ENCODE measurements at places on chromosomes 3 and 15.

- no peak for DNase-seq
Measured at GRCh38 chr3:185257334-185257733, 3.5 kb upstream of the EHHADH start.

DNA sequence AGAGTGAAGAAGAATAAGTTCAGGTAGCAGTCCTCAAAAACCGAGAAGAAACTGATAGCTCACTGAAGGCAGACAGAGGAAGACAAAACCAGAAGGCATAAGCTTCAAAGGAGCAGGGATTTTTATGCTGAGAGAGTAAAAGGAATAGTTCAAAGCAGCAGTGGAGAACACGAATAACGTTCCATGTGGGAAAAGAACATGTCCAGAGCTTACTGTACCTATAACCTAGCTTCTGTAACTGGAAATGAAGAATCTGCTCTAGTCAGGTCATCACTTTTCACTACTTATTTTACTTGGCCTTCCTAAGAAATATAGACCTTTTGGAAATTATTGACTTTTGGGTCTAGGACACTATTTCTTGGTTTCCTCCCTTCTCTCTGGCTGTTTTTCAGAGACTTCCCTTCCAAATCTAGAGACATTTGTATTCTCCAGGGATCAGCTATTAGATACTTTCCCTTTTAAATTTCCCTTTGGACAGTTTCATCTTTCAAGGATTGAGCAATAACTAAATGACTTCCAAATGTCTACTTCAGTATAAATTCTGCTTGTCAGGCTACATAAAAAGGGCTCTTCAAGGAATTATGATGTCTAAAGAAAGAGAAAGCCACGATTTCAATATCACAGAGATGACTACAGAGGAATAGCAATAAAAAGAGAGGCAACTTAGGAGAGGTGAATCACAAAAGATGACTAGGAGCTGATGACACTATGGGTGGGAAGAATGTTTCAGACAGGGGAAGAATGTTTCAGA lies 46.7 kb downstream of the UBE3A start:
- DNase-seq, result no peak

- DNase-seq, result no peak
Measured at GRCh38 chr3:111594205-111594604, 941 bp downstream of the ZBED2 start.

DNA sequence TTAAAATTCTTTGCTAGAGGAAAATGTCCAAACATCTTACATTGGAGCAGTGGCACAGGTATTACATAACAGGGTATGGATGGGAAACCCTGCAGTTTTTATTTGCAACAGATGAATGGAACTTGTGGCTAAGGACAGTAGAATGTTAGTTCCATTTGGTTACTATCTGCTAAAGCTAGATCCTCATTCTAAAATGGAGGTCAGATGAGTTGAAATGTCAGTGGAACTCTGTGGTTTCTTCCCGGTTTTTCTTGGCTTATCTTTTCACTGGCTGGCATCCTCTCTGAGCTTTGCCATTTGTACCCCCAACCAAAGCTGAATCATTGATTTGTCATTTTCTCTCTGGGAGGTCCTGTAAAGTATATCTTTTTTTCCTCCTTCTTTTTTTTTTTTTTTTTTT lies 68.9 kb downstream of the ARMC8 start:
- DNase-seq, result no peak

GRCh38 chr15:60254416-60254815 lies 143.4 kb downstream of the ANXA2 start:
- no peak for DNase-seq

- no peak for DNase-seq
Measured at GRCh38 chr15:36024031-36024688, 478.2 kb upstream of the DPH6 start.

DNA sequence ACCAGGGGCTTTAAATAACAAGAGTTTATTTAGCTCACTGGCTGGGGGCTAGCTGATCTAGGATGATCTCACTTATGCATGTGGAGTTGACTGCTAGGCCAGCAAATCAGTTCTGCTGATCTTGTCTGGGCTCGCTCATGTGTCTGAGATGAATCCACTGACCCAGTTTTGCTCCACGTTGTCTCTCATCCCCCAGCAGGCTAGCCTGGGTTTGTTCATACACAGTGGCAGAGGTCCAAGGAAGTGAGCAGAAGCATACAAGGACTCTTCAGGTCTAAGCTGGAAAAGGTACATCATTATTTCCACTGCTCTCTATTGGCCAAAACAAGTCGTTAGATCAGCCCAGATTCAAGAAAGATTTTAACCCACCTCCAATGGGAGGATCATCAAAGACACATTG lies 238.0 kb downstream of the PLCL2 start:
- DNase-seq, result no peak

- DNase-seq, result no peak
Measured at GRCh38 chr15:48644467-48644826, 1.1 kb downstream of the FBN1 start.

- DNase-seq, result no peak
Measured at GRCh38 chr15:80885016-80885579, 104.5 kb downstream of the MESD start.

DNA sequence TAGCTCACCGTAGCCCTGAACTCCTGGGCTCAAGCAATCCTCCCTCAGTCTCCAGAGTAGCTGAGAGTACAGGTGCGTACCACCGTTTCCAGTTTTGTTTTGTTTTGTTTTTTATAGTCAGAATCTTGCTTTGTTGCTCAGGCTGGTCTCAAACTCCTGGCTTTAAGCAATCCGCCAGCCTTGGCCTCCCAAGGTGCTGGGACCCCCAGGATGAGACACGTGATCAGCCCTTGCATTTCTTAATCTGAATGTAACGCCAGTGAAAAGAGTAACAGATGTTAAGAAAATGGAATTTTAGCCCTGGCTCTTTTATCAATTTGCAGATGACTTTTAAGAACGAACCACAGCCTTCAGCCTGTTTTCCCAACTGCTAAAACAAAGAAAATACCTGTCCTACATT lies 451.3 kb downstream of the SHQ1 start:
- no peak for DNase-seq

- DNase-seq, result no peak
Measured at GRCh38 chr3:175297216-175297615, 438.1 kb downstream of the NAALADL2 start.

GRCh38 chr3:11661052-11661656 lies 17.4 kb upstream of the VGLL4 start:
- no peak for DNase-seq

GRCh38 chr3:18284716-18285115 lies 140.4 kb downstream of the SATB1 start:
- no peak for DNase-seq

DNA sequence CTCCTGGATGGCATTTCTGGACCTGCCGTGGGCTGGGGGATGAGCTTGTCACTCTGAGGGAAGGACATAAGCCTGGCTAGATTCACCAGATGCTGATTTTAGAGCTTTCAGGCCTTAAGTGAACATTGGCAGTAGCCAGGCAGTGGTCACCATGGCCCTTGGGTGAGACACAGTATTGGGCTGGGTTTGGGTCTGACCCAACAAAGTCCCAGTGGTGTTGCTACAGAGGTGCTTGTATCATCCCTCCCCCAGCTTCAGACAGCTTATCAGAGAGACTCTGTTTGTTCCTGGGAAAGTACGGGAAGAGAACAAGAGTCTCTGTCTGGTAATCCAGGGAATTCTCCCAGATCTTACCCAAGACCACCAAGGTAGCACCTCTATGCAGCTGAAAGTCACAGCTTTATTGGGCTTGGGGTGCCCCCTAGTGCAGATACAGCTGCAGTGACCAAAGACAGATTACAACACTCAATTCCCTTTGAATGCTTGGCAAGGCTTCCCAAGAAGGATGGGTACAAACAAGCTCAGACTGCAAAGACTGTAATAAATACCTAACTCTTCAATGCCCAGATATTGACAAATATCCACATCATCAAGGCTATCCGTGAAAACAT lies 9.8 kb upstream of the RUVBL1 start:
- peak; percentile 44 for DNase-seq

GRCh38 chr3:177385186-177385585 lies 187.9 kb upstream of the TBL1XR1 start:
- DNase-seq, result no peak

DNA sequence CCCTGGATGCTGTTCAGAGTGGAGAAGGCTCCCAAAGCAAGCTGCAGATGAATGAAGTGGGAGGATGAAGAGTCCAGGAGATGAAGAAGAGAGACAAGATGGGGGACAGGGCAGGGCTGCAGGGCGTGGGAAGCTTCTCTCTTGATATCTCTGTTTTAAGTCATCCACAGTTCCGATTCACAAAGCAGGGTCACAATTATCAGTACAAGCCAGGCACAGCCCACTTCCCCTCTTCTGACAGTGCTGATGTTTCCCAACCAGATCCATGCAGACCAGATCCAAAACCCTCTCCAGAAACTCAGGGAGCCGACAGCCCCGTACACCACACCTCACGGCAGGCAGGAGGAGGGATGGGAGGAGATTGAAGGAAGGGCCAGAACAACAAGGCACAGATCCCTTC lies 31.1 kb downstream of the NTRK3 start:
- no peak for DNase-seq

GRCh38 chr3:70824773-70825172 lies 512.3 kb upstream of the MDFIC2 start:
- no peak for DNase-seq

GRCh38 chr15:78923480-78924360 lies 21.1 kb downstream of the CTSH start:
- DNase-seq, result no peak

DNA sequence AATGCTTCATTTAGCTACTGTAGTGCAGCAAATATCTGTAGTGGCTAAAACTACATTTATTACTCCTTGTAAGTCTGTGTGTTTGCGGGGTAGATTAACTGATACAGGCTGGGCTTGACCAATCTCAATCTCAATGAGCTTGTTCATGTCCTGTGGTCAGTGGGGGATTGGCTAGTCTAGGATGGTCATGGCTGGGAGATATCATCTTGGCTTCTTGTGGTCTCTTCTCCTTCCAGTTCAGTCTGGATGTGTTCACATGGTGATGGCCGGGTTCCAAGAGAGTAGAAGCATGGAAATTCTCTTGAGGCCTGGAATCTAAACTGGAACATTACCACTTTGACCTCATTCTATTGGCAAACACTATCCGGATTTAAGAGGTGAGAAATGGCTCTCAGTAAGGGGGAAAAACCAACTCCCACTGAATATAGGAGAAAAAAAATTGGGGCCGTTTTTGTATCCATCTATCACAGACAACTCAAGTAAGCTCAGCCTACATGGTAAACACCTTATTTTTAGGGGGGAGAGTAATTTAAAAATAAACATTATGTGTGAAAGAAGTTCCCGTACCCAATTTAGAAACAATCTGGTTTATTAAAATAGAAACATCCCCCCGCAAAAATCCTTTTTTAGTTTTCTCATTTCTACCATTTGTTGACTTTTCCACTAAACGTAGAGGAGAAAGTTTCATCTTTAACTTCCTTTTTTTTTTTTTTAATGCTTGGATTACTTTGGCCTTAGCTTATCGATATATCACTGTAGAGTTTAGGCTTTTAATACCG lies 284.9 kb upstream of the TBC1D5 start:
- DNase-seq, result no peak

- no peak for DNase-seq
Measured at GRCh38 chr15:92971081-92971480, 71.0 kb downstream of the CHD2 start.

DNA sequence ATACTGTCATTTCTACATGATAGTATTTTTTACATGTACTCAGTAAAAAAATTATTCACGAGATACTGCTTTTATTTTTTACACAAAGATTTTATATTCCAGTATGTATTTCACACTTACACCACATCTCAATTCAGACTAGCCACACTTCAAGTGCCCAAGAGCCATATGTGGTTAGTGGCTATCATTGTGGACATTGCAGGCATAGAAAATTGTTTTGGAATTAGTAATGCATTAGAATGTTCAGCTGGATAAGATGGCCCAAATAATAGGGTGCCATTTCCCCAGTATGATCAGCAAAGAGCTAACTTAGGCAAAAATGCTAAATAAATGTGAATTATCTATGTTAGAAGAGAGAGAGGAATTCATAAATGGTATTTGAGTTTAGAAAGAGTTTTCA lies 203.8 kb upstream of the MCTP2 start:
- DNase-seq, result no peak

DNA sequence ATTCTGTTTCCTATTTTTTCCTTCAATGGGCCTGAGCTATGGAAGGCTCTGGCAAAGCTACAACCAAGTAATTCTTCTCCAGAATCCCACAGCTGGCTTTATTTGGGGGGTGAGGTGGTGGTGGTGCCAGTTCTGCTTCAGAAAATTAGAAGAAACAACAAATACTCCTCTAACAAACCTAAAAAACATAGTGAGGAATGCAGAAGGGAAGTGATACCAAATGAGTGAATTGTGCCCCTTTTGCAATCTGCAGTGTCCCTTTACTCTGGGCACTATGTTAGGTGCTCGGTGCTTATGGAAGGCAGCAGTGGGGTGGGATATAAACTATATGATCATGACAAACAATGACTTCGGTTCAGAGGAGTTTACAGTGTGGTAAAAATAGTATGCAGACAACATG lies 90.4 kb upstream of the ROPN1 start:
- DNase-seq, result no peak

GRCh38 chr3:188518416-188518815 lies 364.5 kb downstream of the LPP start:
- DNase-seq, result no peak

DNA sequence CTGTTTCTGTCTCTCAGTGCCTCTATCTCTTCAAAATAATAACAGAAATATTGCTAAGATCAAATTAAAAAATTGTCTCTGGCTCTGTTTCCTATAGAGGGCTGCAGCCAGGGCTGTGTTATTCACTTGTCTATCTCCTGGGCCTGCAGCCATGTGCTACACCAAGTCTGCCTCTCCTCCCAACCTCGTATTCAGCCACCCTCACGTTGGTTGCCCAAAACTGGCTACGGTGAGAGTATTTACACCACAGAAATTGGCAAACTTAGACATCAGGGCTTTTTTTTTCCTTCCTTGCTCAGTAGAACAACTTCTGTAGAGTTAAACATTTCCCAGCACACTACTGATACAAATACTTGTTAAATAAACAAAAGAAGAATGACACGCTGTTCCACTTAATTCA lies 320.9 kb upstream of the ICE2 start:
- peak; percentile 44 for DNase-seq

DNA sequence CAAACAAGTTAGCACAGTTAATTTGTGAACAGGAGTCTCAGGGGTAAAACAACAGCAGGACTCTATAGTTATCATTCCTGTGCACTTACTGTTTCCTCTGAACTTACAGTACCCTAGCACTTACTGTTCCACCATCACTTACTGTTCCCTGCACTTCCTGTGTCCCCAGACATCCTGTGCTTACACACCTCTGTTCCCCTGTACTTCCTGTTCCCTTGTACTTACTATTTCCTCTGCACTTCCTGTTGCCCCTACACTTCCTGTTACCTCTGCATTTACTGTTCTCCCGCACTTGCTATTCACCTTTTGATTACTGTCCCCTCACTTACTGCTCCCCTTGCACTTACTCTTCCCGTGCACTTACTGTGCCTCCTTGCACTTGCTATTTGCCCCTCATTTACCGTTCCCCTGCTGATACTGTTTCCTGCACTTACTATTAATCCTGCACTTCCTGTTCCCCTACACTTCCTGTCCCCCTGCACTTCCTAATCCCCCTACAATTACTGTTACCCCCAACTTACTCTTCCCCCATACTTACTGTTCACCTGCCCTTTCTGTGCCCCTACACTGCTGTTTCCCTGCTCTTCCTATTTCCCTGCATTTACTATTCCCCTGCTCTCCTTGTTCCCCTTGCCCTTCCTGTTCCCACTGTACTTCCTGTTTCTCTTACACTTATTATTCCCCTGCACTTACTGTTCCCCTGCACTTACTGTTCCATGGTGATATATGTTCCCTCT lies 30.3 kb downstream of the TPRA1 start:
- no peak for DNase-seq

Data from SK-N-SH (cell line).